RPMI7951 (cell line): ENCODE measurements at places on chromosomes 6 and 20. TPM values are rescaled to one million over a fixed set of nuclear protein-coding genes. Genes with fewer than 3 reads are reported as not detected.

Gene XKR7
- not detected in 2 replicates for total RNA-seq

Gene MAFB
- total RNA-seq = 2.9 and 3.3 TPM in 2 replicates

DNA sequence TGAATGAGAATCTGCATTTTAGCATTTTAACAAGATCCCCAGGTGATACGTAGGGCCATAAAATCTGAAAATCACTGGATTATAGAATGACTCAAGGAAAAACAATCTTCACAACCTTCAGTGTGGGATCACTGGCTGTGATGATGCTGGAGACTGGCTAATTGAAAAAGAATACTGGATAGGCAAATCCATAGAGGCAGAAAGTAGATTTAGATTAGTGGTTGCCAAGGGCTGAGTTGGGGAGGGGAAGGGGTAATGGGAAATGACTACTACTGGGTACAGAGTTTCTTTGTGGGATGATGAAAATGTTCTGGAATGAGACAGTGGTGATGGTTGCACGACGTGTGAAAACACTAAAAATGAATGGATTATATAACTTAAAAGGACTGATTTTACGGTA lies 84.1 kb downstream of the CDK19 start:
- DNase-seq = no peak

- no peak for DNase-seq
These were observed 87.0 kb upstream of the MAN1A1 start for GRCh38 chr6:119436583-119436982.

DNA sequence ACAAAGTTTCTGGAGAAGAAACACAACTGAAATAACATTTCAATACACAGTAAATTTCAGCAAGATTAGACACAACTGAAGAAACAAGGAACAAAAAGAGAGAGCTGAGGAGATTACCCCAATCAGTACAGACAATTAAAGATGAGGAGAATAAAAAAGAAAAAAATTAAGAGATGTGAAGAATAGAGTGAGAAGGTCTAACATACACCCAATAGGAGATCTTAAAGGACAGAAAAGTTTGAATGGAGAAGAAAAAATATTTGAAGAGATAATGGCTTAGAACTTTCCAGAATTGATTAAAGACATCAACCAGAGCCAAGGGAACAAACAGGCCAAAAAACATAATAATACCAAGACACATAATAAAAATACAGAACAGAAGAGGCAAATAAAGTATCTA lies 116.4 kb downstream of the HUS1B start:
- DNase-seq = no peak
